ENCODE measurements at places on chromosomes 16 and 17.

- no peak for DNase-seq
Observed at GRCh38 chr16:11015076-11015475, 70.7 kb downstream of the CLEC16A start.

- DNase-seq: peak; percentile 53
Observed at GRCh38 chr16:87465306-87465705, 27.5 kb downstream of the ZCCHC14 start.

DNA sequence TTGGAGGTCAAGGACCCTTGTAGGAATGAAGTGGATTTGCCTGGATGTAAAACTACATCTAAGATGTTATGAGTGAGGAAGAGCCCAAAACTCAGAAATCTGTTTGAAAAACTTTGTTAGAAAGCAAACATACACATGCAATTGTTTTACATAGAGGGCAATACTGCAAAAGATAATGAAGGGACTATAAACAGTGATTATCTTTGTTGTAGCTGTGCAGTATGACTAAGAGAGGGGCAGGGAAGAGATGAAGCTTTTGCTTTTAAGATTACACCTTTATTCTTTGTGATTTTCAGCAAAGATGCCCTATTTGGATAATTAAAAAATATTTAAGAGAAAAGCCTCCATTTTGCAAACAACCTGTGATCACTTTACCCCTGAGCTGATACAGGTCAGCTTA is 839.9 kb upstream of the RBFOX1 start:
- DNase-seq: no peak

GRCh38 chr16:28603381-28604185 is 6.3 kb downstream of the SULT1A1 start:
- DNase-seq: no peak

DNA sequence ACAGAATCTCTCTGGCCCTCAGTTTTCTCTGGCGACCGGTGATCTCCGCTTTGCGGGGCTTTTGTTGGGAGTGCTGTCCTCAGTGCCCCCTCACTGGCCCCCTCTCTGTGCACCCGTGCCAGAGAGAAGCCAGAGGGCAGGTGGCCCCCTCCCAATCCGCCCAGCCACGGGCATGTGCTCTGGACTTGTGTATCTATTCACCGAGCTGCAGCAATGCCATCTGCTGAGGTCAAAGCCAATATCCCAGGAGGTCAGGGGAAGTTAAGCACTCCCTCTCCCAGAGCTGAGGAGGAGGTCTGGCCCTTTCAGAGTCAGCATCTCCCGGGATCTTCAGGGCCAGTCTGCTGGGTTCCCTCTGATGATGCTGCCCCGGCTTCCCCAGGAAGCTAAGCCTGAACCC is 5.1 kb downstream of the CACNG5 start:
- no peak for DNase-seq

- DNase-seq: no peak
Observed at GRCh38 chr16:31407406-31407805, 14.3 kb downstream of the ITGAD start.

- no peak for DNase-seq
Observed at GRCh38 chr16:88132836-88133506, 181.7 kb downstream of the BANP start.

GRCh38 chr17:69271023-69271422 is 42.4 kb upstream of the ABCA10 start:
- DNase-seq: no peak

DNA sequence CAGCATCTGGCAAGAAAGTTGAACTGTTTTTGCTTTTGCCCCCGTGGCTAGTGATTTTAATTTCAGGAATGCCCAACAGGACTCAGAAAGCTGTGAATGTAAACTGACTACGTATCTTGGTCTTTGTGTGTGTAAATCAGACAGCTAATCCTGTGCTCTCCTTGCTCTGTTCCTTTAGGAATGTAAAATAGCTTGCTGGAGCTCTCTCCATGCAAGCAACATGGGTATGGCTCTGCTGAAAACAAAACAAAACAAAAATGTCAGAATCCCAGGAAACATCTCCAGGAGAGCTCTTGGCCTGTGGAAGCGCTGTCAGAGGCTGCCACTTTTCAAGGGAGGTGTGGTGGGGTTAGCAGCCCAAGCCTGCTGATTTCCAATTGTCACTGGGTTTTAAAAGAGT is 161.8 kb upstream of the NOG start:
- no peak for DNase-seq

GRCh38 chr17:2056206-2057174 is 1.6 kb downstream of the HIC1 start:
- no peak for DNase-seq

DNA sequence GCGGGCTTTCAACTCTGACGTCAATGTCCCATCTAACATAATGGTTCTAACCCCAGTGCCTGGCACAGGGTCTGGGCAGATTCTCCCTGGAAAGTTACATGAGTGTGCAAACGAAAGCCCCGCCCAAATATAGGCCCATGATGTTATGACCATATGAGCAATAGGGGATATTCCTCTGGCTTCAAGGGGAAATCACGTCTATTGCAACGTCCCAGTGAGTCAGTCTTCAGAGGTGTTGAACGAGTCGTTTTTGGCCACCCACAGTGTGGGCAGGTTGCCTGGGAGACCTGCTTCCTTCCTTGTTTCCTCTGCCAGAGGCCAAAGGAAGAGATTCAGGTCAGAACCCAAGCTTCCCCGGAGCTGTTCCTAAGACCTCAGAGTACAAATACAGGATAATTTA is 30.3 kb downstream of the PIK3R5 start:
- DNase-seq: no peak

DNA sequence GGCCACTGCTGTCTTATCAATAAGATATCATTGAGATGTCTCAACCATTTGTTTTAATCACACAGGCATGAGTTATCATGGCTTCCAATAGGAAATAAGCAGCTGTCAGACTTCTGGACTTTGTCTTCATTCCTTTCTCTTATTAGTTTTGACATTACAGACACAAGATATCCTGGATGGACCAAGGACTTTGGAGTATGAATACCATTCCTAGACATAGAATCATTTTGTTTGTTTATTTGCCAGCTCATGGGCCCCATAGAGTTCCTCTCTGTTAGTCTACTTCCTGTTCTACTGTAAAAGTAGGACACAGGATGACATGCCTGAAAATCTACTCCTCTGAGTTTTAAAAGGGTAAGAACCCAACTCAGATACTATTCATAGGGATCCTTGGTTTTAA is 77.7 kb upstream of the KCNJ16 start:
- no peak for DNase-seq

GRCh38 chr16:3496386-3496785 is 1.1 kb upstream of the C16orf90 start:
- DNase-seq: no peak

GRCh38 chr17:64687961-64688360 is 25.9 kb upstream of the SMURF2 start:
- no peak for DNase-seq

DNA sequence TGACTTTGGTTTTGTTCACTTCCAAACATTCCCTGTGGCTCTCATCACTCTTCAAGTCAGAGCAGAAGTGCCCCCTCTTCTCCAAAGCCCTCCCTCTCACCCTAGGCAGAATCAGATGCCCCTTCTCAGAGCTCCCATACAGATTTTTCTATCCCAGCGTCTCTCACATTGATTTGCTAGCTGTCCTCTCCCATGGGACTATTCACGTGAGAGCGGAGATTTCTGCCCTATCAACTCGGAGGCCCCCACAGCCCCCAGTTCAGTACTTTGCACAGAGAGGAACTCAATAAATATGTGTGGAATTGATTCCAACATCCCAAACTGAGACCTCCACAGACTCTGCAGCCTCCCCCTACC is 182.6 kb downstream of the C16orf78 start:
- no peak for DNase-seq
